Left renal cortex interstitium (tissue), 4 donors: ENCODE measurements at places on chromosomes 5 and 9.

DNA sequence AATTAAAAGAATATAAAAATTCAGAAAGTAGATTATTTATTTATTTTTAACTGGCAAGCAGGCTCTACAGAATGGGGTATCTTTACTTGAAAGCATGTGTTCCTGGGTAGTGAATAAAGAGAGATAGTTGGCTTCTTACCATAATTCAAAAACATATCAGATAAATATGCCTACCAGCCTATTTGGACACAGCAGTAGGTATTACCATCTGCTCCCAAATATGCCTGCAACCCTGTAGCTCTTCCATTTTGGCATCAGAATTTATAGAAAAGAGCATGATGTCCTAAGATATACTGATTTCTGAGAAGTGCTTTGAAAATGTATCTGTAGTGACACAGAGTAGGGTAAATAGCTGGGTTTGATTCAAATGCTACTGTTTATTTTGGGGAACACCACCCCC is 1300.5 kb upstream of the DMAC1 start:
- DNase-seq, result no peak

- no peak for DNase-seq
These were observed 252.6 kb downstream of the ADAMTSL1 start for GRCh38 chr9:18726546-18726945.

DNA sequence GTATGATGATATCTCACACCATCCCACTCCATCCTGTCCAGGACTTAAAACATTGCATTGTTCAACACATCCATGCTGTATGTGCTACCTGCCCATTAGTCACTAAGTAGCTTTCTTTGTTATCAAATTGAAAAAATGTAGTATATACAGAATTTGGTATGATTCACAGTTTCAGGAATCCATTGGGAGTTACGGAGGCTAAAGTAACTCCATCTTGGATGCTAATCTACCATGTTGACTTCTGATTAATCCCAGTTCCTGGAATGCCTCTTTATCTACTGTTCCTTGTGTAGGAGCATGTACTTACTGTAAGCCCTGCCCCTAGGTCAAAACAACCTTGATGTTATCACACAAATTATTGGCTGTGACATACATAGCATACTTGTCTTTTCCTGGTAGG is 38.9 kb upstream of the FOXB2 start:
- DNase-seq, result no peak

DNA sequence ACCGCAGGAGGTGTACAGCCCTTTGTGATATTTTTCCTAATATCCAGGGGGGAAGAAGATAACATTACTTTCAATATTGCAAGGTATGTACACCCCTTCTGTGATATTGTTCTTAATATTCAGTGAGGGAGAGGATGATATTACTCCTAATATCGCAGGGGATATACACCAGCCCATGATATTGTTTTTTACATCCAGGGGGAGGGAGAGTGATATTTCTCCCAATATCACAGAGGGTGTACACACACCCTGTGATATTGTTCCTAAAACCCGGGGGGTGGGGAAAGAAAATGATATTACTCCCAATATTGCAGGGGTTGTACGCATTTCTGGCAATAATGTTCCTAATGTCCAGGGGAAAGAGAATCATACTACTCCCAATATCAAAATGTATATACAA is 58.0 kb upstream of the SLC25A48 start:
- DNase-seq, result no peak

DNA sequence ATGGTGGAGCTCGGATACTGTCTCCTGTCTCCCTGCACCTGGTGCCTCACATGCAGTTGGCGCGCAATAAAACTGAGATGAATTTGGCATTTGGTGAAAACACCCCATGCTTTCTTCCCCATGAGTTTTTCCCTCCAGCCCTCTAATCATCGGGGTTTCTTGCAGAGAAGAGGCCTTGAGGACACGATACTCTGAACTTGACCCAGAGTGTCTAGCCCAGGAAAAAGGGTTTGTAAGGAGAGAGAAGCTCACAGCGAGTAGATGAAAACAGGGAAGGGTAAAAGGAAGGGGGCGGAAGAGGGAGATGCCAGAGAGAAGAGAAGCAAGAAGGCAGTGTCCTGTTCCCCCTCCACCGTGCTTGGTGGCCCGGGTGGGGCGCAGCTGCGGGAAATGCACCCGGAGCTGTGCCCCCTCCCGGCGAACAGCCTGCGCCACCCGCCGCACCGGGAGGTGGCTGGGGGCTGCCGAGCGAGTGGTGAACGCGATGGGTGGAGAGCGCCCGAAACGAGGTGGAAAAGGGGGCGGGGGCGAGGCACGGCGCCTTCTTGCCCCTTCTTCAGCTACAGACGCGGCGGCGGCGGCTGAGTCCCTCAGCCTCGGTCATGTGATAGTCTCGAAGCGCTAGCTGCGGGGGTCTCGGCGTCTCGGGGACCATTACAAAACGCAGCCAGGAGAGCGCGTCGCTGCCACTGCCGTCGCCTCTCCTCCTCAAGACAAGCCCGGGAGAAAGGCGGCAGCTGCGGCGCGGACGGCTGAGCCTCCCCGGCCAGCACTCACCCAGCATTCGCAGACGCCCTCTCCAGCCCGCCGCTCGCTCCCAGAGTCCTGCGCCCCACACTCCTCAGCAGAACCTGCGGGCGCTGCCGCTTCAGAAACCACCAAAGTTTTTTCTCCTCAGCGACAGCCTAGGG is 1.1 kb upstream of the FOXB2 start:
- DNase-seq, result no peak

DNA sequence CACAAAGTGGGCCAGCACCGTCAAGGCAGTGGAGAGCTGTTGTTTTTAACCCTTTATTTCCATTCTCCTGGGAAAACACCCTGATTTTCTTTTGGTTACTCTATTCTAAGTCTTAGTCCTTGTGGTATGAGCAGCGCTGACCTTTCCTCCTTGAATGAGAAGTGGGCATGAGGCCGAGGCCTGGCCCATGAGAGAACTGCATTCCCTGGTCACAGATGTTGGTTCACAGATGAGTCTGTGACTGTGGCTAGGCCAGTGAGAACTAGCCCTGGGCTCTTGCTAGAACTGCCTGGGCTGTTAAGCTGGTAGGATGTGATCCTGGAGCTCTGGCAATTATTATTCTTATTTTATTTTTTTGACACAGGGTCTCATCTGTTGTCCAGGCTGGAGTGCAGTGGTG is 71.7 kb upstream of the KLF9 start:
- no peak for DNase-seq

DNA sequence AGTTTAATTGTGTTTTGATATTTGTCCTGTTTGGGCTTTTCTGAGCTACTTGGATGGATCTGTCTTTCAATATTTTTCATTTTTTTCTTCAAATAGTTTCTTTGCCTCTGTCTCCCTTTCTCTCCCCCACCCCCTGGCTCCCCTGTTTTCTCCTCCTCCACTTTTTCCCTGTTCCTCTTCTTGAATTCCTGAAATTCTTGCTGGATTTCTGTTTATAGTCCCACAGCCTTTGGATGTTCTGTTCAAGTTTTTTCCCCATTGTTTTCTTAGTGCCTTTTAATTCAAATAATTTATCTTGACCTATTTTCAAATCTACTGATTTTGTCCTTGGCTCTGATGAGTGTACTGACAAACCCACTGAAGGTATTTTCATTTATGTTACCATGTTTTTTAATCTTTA is 113.0 kb downstream of the VPS13A start:
- no peak for DNase-seq

- DNase-seq, result no peak
These were observed 32.3 kb downstream of the GLRA1 start for GRCh38 chr5:151892393-151892792.

GRCh38 chr9:15176836-15177235 is 130.2 kb downstream of the TTC39B start:
- no peak for DNase-seq

DNA sequence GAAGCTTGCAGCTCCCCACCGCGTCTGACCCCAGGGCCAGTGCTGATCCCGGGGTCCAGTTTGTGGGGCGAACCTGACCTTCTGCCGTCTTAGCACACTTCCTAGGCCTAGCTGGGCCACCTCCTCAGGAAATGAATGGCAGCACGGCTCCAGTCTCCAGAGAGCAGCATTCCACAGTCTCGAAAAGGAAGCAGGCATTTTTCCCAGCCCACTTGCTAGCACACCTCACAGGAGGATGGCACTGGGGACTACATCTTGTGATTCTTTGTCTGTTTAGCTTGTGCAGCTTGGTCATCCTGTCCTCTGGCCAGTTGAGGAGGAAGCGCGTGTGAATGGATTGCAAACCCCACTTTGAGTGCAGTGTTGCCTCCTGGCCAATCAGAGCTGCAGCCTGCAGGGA is 308.0 kb upstream of the IRX2 start:
- DNase-seq, result no peak

GRCh38 chr9:21081999-21082398 is 4.3 kb upstream of the IFNB1 start:
- DNase-seq, result no peak

- DNase-seq, result no peak
These were observed 89.4 kb downstream of the NR3C1 start for GRCh38 chr5:143314099-143314498.

- no peak for DNase-seq
These were observed 957 bp downstream of the PRELID1 start for GRCh38 chr5:177304392-177305119.

- DNase-seq, result no peak
These were observed 248.8 kb downstream of the NNT start for GRCh38 chr5:43851741-43852140.
